ENCODE measurements at places on chromosomes 3 and 15.

DNA sequence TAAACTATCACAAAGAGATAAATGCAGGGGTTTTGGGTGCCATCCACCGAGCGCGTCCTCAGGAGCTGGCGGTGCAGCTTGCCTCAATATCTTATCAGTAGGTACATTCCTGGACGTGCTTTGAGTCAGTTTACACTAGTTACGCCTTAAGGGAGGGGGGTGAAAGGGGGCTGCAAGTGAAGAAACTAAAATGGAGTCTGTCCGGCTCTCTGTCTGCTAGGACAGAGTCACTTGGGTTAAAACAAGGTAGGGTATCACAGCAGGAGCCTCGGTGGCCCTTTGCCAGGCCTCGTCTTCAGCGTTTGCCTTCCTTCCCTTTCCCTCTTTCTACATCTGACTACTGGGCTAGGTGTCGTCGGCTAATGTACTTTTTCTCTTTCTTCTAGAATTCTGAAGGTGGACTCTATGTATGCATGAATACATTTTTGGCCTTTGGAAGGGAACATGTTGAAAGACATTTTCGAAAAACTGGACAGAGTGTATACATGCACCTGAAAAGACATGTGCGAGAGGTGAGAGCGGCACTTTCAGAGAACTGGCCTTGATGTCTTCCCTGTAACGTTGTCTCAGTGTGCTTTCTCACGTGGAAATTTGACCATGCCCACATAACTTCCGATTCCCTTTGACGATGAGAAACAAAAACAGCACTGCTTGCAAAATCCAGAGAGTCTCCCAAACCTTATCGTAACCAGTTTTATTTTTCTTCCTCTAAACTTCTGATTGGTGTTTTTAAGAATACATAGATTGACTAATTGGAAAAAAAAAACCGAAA, 28.8 kb downstream of the USP13 start:
- no peak for DNase-seq

DNA sequence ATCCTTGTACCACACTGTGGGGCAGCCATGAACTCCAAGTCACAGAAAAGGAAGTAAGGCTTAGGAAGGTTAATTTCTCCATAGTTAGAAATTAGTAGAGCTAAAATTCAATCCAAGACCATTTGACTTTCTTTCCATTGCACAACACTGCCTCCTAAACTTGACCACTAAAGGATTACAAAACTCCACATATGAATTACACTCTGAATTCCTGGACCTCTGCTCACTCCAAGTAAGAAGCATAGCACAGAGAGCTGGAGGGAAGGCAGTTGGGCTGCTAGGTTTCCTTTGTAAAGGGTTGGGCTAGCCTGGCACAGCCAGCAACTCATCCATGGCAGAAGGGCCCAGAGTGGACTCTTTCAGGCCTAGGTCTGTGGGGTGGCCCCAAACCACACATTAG, 134.4 kb downstream of the MYLK start:
- no peak for DNase-seq

DNA sequence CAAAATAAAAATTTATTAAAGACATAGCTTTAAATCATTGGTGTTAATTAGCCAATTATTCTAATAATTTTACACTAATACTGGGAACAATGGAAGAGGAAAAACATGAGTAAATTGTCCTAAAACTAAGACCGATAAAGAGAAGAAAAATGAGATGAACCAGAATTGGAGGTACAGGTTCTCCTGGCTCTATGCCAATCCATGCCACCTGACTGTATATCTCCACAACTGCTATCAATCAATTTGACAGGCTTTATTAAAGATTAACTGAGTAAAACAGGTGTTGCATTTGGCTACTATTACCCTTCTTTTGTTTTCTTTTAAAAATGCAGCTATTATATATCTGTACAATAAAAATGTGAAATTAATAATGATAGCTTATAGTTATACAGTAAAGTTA, 850.0 kb downstream of the CADM2 start:
- DNase-seq: peak; percentile 14

GRCh38 chr3:31161889-31162288, 267.4 kb upstream of the GADL1 start:
- no peak for DNase-seq

DNA sequence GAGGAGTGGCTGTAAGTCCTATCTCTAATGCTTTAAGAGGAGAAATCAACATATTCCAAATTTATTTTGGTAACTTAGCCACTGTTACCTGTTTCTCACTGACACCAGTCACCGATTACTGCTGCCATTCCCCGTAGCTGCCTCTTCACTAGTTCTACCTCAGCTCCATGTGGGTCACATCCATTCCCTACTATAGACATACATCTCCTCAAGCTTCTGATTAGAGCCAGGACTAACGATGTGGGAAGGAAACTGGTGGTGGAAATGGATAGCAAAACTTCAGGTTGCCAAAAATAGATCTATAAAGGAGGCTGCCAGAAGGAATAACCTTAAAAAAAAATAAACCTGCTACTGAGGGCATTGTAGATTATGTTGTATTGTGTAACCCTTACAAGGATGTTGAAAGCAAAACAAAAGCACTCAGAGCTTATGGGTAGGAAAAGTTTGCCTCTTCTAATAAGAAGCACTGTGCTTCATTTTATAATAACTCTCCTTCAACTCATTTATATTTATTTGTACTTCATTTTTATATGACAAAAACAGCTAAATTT, 56.0 kb downstream of the KAT2B start:
- DNase-seq: no peak

DNA sequence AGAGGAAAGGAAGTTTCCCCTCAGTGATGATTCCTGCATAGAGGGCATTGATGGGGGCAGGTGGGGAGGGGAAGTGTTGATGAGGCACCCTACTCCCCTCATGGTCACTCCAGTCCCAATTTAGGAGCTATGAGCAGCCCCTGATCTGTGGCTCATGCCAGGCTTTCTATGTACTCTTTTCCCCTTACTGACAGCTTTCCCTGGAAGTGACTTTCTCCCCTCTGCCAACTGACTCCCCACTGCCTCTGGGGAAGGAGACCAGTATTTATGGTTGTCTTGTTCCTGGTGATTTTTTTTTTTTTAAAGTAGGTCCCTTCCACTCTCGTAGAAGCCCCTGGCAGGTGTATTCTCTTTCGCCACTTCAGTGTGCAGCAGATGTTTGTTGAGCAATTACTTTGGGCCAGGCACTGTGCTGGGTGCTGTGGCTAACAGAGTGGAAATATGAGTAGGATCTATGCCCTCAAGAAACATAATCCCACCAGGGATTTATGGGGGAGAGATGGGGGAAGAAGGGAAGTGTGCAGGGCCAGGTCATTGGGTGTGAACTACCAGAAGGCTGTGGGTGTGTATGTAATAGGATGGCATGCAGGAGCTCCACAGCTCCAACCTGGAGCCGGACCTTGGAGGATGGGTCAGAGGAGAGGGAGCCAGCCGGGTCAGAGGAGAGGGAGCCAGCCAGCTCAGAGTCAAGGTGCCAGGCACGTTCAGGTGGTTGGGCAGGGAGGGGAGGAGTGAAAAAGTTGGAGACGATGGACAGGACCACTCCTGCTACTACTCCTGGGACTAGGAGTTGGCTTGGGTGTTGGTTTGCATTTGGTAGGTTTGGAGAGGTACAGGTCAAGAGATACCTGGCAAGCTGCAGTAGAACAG, 3.5 kb downstream of the SMAD6 start:
- DNase-seq: no peak

- peak; percentile 37 for DNase-seq
Measured at GRCh38 chr3:177475356-177475665, 278.0 kb upstream of the TBL1XR1 start.

DNA sequence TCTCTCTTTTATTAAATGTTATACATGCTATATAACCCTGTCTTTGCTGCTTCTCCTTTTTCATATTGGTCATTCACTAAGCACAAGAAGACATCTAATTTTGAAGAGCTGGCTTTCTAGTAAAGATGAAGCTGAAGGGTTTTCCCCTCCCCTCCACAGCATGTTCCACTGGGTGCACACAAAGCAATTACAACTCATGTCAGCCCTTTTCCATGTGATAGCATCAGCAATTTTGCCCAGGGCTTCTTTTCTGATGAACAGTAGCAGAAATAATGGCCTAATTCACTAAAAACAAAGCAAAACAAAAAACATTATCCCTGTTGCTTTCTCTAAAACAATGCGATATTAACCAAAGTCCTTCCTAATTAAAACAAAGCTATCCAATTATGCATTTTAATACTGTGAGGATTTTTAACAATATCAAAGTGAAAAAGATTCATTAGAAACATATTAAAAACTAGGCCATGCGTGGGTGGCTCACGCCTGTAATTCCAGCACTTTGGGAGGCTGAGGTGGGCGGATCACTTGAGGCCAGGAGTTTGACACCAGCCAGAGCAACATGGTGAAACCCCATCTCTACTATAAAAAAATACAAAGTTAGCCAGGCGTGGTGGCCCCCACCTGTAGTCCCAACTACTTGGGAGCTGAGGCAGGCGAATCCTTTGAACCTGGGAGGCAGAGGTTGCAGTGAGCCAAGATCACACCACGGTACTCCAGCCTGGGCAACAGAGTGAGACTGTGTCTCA, 12.2 kb upstream of the PIK3R4 start:
- no peak for DNase-seq

DNA sequence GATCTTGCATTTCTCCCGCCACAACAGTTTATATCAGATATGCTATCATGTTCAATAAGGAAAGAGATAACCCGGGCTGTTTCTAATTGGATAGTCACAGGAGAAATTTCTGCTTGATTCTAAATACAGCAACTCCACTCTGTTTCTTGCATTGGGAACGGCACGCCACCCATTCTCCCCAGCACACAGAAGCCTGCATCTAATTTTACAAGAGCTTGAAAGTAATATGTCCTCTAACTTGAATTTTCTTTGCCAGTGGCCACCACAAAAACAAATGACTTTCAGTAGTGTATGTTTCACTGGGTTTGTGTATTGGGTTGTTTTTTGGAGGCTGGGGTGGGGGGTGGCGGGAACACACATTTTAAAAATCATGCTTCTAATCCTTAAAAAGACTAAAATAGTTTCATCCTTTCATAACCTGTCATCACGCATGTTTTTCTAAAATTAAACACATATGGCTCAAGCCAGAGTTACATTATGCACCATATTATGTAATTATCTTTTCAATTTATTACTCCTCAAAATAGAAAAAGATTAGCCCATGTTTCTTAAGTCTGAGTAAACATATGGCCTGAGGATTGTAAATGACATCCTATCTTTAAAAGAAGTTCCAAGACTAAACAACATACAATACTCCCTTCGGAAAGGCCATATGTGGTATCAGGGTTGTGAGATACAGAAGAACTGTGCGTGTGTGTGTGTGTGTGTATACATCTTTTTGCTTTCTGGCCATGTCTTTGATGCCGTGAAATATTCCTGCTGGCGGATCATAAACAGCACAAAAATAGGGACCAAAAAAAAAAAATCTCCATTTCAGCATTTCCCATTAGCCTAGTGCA, 176.3 kb downstream of the FOXP1 start:
- no peak for DNase-seq

- no peak for DNase-seq
Measured at GRCh38 chr15:94403331-94403730, 172.0 kb downstream of the MCTP2 start.

- DNase-seq: no peak
Measured at GRCh38 chr15:29812384-29812694, 9.9 kb downstream of the TJP1 start.

GRCh38 chr3:138862924-138863775, 28.4 kb upstream of the PIK3CB start:
- DNase-seq: no peak

GRCh38 chr15:53389271-53390037, 370.0 kb downstream of the WDR72 start:
- DNase-seq: no peak

- DNase-seq: no peak
Measured at GRCh38 chr3:74537164-74537563, 77.3 kb downstream of the CNTN3 start.

- no peak for DNase-seq
Measured at GRCh38 chr3:58350627-58351013, 17.9 kb downstream of the PXK start.

DNA sequence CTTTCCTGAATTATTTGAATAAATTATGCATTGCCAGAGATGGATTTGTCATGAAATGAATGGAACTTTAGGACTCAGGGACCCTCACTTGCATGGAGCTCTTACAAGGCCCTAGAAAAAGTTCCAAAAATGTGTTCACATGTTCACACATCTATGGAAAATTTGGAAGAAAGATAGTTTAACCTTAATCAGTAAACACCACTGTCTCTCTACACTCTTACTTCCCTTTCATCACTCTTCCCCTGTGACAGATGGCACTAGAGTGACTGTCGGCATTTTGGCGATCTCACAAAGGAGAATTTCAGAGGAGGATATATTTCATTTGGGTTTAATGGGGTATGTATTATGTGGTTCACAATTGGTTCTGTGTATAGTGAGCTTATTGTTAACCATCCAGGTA, 600.8 kb downstream of the IGSF11 start:
- no peak for DNase-seq

Measured in SHP77 treated with DMSO at 0.1 percent for 48 hours (cell line).